ENCODE measurements at places on chromosomes 2 and 18. TPM values are rescaled to one million over a fixed set of nuclear protein-coding genes. Genes with fewer than 3 reads are reported as not detected.

- DNase-seq: no peak
Measured at GRCh38 chr18:76602191-76602590, 107.1 kb upstream of the ZNF516 start.

- peak; percentile 33 for DNase-seq
Measured at GRCh38 chr2:111121028-111121827, 514 bp downstream of the BCL2L11 start.

- DNase-seq: no peak
Measured at GRCh38 chr2:142291969-142292368, 161.2 kb upstream of the LRP1B start.

DNA sequence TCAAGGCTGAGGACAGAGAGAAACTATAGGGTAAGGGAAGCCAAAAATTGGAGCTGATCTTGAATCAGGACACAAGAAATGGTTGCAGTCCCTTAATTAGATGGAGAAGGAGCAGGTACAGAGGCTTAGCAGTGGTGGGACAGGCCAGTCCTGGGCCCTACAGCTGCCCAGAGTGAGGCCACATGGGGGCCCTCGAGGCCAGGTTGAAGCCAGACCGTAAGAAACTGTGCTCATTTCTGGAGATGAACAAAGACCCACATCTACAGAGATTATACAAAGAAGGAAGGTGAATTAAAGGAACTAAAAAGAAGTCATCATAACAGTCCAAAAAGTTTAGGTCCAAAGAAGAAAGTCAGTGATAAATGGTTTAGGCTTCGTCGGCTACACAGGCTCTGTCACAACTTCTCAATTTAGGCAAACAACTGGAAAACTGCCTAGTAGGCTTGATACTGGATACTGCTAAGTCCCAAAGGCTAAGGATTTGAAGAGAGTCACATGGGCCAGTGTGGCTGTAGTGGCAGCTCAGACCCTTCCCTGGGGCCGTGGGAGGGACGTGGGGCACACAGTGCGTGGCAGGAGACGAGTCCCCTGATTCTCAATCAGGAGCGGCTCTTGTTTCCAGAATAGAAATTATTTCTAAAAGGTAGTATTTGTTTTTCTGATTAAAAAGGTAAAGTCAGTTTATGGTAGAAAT is 50.4 kb upstream of the CNGA3 start:
- DNase-seq: no peak

DNA sequence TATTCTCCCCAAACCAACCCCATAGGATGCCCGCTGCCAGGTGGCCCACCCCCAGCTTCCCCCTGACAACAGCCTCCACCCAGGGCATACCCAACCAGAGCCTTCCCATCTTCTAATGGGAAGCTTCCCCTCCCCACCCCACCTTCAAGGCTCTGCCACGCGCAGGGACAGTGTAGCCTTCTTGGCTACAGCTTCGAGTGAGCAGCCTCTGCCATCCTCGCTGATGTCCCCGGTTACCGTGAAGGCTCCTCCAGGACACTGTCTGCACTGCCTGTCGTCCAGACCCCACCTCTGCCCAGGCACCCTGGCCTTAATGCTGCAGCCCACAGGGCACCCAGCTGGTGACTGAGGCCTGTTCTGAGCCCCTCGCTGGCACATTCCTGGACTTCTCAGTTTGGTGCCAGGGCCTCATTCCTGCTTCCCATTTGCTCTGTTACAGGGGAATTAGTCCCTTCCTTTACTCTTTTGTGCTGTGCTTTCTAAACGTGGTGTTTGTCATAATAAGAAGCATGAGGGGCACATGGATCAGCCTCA is 13.0 kb upstream of the ADNP2 start:
- no peak for DNase-seq

- DNase-seq: no peak
Measured at GRCh38 chr2:175560521-175561169, 379.1 kb upstream of the ATP5MC3 start.

DNA sequence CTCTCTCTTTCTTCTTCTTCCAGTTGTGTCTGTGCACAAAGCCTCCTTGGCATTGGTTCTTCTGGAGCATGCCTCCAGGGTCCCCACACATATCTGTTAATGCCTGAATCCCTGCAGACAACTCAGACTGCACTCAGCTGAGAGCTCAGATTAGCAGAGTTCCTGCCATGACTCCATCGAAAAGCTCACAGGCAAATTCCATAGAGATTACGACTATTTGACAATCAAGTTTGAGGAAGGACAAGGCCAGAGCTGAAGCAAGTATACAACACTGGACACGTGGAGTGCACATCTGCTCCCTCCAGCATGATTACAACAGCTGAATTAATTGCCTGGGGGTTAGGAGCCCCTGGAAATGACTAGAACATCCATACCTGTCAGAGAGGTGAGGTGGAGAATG is 190.7 kb downstream of the INSIG2 start:
- no peak for DNase-seq

DNA sequence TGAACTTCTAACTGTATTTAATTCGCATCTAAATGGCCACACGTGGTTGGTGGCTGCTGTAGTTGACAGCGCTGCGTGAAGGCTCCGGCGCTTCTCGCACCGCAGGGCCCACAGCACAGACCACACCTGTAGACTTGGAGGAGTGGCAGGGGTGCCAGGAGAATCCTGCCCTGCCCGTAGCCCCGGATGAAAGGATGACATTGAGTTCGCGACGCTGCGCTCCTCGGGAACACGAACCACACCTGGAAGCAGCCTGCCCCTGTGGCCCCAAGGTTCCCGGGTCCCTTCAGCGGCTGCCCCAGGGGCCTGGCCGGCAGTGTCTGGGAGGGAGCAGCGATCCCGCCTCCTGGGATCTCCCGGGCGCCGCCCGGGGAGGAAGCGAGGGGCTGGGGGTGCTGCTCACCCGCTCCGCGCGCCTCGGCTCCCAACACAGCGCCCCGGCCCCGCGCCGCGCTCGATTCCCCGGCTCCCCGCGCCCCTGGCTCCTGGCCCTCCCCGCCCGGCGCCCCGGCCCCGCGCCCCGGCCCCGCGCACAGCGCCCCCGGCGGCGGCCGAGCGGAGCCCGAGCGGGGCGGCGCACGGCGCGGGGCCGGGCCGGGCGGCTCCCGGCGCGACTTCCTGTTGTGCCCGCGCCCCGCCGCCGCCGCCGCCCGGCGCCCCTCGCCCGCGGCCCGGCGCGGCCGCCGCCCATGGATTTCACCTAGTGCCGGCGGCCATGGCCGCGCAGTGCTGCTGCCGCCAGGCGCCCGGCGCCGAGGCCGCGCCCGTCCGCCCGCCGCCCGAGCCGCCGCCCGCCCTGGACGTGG is at the start of gene RNPEPL1:
RNPEPL1 (plus strand) TSS at position 613 of the 806 bp plus-strand sequence; CDS start at position 716, 103 bp downstream.
- peak; percentile 20 for DNase-seq

GRCh38 chr2:232920055-232920454 is 50.0 kb downstream of the SNORC start:
- DNase-seq: no peak

GRCh38 chr2:222671259-222672067 is at the start of gene MOGAT1:
Gene MOGAT1 (plus strand): TSS chr2:222671658. CDS start chr2:222671786, 128 bp downstream.
- peak; percentile 8 for DNase-seq

GRCh38 chr2:46861916-46862315 is 53.7 kb downstream of the MCFD2 start:
- no peak for DNase-seq

The RRM2 gene
- total RNA-seq: 1.5 TPM

The POTEC gene
- total RNA-seq: not detected
